ENCODE measurements at places on chromosomes 7 and 10.

GRCh38 chr7:39666562-39666961, 43.2 kb downstream of the RALA start:
- no peak for DNase-seq

DNA sequence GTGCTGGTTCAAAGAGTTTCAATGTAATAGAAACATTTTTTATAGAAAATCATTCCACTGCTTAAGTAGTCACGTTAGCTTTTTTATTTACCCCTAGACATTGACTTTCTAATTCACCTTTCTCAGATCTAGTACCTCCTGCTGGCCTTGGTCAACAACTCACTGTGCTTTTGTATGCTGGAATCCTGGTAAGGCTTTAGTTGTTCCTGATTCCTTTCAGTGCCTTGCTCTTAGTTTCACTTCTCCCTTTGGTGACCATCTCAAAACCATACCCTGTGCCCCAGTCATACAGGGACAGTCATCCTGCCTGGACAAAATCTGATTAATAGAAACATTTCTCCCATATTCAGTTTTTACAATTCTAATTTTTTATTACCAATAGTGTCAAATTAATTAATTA, 130.2 kb downstream of the GPR37 start:
- DNase-seq = no peak

DNA sequence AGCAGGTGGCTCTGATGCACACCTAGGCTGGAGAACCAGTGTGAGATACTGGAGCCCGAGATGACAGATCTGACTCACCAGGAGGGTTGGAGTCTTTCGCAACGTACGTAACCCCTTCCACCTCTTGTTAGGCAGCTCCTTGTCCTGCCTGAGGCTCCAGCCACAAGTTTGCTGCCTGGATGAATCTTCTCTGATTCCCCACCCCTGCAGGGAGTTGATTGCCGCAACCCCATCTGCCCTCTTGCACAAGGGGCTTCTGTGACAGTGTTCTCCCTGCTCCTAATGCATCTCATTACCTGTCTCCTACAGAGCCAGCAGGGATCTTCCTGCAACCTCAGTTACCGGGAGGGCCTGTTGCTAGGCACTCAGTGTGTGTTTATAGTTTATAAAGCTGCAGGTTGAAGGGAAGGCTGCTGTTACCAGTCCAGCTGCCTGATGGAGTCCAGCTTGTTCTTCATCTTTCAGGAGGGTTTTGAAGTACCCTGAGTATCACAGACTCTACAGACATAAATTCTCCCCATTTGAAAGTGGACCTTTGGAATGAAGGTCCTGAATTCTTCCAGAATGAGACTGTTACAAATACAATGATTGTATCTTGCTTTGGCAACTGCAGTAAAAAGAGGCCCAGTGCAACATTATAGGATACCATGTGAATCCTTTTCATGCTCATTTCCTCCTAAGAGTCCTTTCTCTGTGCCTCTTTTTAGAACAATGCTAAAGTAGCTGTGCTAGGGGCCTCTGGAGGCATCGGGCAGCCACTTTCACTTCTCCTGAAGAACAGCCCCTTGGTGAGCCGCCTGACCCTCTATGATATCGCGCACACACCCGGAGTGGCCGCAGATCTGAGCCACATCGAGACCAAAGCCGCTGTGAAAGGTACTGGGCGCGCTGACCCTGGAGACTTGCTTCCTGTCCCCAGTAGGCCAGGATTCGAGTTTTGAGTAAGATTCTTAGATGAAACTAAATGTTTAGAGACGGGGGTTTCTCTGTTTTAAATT, 6.5 kb downstream of the MDH2 start:
- DNase-seq = no peak

DNA sequence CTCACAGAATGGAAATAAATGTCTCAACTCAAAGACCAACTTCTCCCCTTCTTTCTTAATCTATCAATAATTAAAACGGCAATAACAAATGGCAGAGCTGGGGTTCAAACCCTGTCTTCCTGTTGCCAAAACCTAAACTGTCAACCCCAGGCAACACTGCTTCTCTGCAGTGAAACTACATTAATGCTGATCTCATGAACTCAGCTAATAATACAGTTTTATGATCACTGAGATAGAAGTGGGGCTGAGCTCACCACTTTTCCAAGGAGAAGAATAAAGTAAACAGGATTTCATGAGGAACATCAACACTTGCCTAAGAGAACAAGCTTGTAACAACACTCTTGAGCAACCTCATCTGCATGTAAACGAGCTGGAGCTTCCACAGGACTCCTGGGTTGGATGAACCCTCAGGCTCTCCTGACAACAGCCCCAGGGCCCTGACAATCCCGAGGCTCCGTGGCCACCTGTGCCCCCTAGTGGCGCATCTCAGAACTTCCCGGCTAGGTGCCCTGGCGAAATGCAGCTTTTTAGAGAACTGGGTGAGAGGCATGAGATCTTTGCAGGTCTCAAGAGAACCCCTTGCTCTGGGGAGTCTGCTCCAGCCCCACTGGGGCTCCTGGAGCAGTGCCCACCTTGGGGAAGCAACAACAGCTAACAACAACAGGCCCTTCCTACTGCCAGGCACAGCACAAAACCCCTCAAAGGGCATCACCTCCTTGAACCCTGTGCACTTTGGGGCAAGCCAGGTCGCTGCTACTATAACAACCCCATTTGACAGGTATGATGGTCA, 169.3 kb downstream of the SH3PXD2A start:
- peak; percentile 42 for DNase-seq

DNA sequence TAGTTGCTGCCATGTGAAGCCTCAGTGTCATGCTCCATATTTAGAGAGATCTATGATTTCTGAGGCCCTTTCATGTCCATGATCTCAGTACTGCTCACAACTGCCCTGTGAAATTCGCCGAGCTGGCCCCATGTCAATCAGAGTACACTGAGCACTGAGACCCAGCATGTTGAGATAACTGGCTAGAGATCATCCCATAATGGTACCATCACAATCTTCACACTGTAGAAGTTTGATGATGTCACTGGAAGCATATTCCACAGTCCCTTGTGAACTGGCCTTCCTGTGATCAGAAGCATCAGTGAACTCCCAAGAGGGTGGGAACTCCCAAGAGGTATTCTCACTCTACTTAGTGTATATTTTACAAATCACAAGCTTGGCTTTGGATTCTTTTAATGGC, 116.0 kb downstream of the EGFR start:
- DNase-seq = no peak

DNA sequence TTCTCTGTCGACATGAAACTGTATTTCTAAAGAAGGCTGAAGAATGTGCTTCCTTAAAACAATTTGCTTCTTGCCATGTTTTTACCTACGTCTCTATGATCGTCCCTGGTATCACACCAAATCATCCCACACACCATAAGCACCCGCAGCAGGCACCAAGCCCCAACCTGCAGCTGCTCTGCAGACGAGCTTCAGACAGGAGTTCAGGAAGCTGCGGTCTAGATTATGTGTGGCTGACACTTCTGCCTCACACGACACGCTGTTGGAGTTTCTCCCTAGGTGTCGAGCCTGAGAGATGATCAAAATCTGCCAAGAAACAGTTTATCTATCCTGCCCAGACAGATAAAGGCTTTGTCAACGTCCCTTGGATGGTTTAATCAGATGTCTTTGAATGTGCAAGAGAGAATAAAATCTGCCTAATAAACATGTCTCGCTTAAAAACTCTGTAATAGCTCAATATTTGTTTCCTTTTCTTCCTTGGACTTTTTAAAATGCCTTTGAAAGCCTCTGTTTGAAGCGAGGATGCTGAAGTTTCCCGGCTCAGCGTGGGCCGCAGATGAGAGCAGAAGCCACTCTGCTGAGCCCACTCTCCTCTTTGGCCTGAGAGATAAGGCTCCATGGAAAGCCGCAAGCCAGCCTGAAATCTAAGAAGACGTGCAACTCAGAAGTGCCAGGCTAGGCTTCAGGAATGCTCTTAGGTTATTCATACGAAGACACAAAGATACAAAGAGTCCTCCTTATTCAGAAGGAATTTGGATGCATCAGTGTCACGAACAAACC, 158.3 kb upstream of the PFKP start:
- DNase-seq = no peak

GRCh38 chr10:78960316-78960800, 108.4 kb upstream of the ZMIZ1 start:
- no peak for DNase-seq

- DNase-seq = no peak
Observed at GRCh38 chr7:102396710-102397019, 502 bp downstream of the PRKRIP1 start.

Data from Panc1 (cell line).